ENCODE measurements at places on chromosomes 12 and 14.

DNA sequence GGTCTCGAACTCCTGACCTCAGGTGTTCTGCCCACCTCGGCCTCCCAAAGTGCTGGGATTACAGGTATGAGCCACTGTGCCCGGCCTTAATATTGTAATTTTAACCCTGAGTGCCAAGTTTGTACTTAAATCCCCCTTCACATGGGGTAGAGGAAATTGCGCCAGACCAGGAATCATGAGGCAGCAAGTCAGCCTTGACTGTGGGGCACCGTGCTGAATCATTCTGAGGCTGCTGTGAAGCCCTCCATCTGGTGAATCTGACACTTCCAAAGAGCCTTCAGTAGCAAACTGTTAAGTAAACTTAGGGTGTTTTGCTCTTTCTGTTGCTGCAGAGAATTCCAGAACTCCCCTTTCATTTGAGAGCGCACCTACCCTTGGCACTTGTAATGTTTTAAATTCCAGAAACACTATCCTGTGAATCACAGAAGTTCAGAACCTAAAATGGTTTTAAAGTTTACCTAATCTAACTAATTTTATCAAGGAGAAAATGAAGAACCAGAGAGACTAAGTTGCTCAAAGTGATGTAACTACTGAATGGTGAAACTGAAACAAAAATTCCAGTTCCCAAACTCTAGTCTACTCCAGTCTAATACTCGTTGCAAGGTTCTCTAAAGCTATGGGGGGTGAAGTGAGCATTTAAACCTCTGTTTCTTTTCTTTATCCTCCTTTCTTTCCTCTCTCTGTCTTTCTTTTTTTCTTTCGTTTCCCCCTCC is 7.5 kb downstream of the HEBP1 start:
- no peak for DNase-seq

- no peak for DNase-seq
Observed at GRCh38 chr12:83313827-83314226, 627.1 kb downstream of the TMTC2 start.

DNA sequence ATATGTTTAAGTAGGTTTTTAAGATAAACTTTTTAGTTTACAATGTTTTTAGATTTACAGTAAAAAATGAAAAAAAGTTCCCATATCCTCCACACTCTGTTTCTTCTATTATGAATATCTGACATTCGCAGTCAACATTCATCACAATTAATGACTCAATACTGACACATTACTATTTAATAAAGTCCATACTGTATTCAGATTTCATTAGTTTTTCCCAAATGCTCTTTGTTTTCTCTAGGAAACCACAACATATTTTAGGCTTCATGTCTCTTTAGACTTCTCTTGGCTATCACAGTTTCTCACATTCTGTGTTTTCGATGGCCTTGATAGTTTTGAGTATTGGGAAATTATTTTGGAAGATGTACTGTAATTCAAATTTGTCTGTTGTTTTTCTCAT is 399.8 kb downstream of the SLC6A15 start:
- DNase-seq, result no peak

DNA sequence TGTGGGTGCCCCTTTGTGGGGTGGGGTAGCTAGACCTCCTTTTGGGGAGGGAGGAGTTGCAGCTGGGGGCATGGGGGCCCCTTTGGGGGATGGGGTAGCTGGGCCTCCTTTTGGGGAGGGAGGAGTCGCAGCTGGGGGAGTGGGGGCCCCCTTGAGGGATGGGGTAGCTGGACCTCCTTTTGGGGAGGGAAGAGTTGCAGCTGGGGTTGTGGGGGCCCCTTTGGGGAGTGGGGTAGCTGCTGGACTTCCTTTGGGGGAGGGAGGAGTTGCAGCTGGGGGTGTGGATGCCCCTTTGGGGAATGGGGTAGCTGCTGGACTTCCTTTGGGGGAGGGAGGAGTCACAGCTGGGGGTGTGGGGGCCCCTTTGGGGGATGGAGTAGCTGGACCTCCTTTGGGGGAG is 7.0 kb downstream of the NACA start:
- DNase-seq, result no peak

GRCh38 chr12:15856097-15856982 is 25.8 kb upstream of the STRAP start:
- peak; percentile 87 for DNase-seq

- no peak for DNase-seq
Observed at GRCh38 chr12:93794738-93795137, 117.6 kb downstream of the CRADD start.

GRCh38 chr14:72591391-72591790 is 302.5 kb downstream of the DPF3 start:
- DNase-seq, result no peak

DNA sequence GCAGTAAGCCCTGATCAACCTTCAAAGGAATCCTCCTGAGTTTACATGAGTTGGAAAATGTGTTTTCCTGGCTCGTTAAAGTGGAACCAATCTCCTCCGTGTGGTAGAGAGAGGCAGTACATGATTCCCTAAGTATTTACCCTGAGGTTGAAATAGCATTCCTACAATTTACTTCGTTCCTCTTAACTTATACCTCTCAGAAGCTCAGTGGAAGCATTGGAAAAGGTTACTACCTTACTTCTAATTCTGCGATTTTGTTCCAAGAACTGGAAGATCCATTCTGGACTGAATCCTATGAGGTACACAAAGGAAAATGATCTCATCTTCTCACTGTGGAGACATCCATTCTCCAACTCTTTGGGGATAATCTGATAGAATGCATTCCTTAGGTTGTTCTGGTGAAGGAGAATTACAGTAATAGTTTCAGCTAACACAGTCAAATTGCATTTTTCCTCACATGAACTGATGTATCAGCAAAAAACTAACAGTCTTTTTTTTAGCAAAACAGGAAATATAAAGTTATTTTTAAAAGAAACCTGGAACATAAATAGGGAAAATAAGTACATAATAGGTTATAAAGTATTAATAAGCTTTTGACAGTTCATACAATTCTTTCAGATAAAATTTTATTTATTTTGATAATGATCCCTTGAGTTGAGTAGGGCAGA is 475.6 kb downstream of the PDZRN4 start:
- peak; percentile 88 for DNase-seq

- no peak for DNase-seq
Observed at GRCh38 chr12:77231501-77231918, 166.1 kb upstream of the E2F7 start.

DNA sequence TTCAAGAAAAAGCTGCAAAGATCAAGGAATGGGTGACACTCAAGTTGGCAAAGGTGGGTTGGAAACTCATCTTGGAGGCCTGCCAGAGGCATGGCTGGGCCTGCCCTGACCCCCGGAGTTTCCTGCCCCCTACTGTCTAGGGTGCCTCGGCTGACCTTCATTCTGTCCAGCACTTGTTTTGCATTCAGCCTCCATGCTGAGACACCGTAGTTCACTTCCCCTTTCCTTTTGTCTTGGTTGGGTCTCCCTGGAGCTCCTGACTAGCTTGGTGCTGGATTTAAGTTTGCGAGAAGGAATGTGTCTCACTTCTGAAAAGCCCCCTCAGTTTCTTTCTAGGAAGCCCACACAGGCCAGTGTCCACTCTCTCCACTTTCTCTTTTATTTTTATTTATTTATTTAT is 26.5 kb downstream of the PLEKHH1 start:
- no peak for DNase-seq

DNA sequence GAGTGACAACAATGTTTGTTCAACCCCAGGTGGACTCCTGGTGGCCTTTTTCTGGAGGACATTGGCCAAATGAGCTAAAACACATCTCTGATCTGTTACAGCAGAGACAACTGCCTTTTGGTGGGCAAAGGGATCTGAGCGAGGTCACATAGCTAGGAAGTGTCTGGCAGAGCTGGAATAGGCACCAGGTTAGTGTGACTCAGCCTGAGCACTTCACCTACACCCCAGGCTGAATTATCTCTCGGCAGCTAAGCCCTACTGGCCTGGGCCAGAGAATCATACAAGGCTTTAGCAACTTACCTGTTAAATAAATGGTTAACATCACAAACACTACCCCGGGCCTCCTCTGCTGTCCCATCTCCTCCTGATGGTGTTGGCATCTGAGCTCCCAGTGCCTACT is 50.2 kb upstream of the HSPB8 start:
- DNase-seq, result no peak

- DNase-seq, result peak; percentile 34
Observed at GRCh38 chr12:113990250-113991223, 24.4 kb upstream of the RBM19 start.

DNA sequence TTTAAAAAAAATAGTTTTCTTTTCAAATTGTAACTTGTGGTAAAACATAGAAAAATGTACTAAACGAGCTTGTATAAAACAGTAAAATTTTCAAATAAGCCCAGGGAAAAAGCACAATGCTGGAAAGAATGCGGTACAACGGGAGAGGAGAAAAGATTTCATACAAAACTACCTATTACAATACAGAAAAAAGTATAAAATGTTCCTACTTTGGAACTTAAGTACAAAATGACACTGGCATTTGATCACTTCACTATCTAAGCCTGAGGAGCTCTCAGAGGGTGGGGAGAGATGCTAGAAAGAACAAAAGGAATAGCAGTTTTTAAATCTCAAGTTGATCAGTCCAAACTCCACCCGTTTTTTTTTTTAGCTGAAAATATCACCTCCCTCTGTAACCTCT is 39.5 kb upstream of the COL2A1 start:
- DNase-seq, result no peak
